Cerebellum (tissue), 4 donors: ENCODE measurements at places on chromosomes 3 and 15. TPM values are rescaled to one million over a fixed set of nuclear protein-coding genes. Genes with fewer than 3 reads are reported as not detected.

- DNase-seq = no peak
Measured at GRCh38 chr3:72270072-72270681, 485.2 kb upstream of the PROK2 start.

DNA sequence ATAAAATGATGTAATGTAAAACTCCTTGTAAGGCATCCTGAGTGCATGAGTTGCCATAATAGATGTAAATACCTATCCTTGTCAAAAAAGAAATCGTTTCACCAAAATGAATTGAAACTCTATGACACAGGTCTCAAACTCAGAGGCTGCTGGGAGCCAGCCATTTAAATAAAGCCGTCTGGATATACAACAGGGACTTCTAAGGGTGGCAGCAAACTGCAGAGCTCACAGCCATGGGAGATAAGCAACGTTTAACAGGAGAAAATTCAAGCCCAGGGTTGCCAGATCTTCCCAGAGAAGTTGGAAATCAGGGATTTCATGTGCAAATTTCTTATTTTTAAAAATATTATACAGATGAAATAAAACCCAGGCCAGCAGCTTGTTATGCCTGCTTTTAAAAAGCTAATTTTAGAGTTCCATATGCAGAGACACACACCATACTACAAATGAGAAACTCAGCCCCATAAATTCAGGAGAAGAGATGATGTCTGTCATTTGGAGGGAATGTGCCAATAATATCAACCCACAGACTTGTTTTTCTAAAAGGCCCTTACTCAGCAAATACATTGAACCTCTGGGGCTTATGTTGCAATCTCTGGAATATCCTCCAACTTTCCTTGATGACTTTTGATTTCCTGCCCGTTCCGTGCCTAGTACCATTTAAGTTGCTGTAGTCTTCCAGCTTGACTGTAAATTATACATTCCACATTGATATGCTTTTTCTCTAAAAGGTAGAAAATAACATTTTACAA is 75.6 kb downstream of the AQP9 start:
- no peak for DNase-seq

TMEM266 gene
- 4.6 TPM for total RNA-seq

DNA sequence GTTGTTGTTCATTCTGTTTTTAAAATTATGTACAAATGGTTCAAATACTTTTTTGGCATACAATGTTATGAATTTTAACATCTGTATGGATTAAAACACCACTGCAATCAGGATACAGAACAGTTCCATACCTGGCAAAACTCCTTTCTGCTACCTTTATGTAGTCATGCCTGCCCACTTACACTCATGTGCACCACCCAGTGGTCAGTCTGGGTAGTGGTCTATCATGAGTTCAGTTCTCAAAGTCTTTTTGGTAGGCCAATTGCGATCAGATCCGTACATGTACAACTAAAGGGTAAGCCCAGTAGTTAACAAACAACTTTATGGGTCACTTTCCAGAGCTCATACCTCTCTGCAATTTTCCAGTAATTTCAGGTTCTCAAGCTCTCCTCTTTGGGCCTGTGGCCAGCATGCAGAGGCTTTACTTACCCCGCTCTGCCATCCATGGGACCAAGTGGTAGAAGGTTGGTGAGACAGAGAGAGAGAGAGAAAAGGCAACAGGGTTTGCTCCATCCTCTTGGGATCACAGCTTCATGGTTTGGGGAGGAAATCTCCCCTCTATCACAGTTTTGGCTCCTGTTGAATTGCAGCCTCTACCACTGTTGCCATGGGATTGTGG is 63.9 kb upstream of the FAM98B start:
- peak; percentile 33 for DNase-seq

RBM6 gene
- total RNA-seq = 114 TPM

GRCh38 chr15:79598639-79599038 is 166.5 kb downstream of the MINAR1 start:
- DNase-seq = no peak
